ENCODE measurements at places on chromosomes 12 and 14.

GRCh38 chr14:66910311-66910840 is 278.9 kb upstream of the GARIN2 start:
- DNase-seq = no peak

- DNase-seq = no peak
These were observed 1.4 kb downstream of the JPH4 start for GRCh38 chr14:23577004-23577681.

DNA sequence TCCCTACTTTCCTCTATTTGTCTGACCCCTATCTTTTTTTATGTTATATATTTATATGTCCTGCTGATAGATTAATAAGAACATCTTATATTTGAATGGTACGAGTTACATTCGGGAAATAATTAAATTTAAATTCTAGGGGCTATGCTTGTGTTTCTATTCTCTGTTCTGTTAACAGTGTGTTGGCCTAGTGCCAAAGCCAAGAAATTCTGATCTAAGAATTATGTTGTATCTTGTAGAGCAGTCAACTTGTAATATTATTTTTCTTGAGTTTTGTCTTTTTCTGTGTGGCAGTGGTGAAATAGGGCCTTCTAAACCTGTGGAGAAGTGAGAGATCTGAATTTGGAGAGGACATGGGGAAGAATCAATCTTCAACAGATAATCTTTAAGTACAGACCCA is 9.0 kb upstream of the HSPA2 start:
- no peak for DNase-seq

DNA sequence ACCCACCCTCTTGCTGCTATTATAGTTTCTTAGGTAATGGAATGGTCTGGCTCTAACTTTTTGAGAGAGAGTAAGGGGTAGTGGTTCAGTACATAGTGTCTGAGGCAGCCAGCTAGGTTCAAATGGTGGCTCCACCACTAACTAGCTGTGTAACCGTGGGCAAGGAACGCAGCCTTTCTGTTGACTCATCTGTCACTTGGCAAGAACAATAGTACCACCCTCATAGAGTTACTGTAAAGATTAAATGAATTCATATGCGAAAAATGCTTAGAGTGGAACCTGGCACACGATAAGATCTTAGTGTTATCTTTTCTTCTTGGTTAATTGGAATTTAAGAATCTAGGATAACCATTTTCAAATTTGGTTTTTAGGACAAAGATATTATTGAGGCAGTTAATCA is 14.0 kb downstream of the CCDC62 start:
- DNase-seq = no peak

DNA sequence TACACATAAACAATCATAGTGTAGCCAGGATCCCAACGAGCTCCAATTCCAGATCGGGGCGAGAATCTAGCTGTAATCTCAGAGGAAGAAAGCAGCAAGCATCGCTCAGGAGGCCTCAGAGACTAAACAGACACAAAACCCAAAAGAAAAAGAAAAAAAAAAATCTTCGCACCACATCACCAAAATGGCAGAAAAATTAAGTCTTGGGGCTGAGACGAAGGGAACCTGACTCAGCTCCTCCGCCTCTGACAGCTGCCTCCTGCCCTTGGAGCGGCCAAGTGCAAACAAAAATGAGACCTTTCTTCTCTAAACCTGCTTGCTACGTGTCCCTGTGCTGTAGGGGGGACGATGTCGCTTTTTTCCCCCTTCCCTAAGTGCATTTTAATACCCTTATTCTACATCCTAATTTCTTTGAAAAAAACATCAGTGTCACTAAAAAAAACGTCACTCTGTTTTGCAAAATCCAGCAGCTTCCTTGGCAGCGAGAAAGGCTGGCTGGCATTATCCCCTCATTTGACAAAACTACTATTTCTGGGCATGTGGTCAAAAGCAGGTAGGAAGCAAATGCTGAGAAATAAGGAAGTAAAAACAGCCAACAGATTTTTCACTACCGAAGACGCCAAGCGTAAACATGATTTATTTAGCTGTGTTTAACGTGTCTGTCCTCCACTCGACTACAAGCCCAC is 30.5 kb downstream of the BCL11B start:
- DNase-seq = no peak

GRCh38 chr12:98162906-98163678 is 352.3 kb upstream of the TMPO start:
- DNase-seq = no peak

DNA sequence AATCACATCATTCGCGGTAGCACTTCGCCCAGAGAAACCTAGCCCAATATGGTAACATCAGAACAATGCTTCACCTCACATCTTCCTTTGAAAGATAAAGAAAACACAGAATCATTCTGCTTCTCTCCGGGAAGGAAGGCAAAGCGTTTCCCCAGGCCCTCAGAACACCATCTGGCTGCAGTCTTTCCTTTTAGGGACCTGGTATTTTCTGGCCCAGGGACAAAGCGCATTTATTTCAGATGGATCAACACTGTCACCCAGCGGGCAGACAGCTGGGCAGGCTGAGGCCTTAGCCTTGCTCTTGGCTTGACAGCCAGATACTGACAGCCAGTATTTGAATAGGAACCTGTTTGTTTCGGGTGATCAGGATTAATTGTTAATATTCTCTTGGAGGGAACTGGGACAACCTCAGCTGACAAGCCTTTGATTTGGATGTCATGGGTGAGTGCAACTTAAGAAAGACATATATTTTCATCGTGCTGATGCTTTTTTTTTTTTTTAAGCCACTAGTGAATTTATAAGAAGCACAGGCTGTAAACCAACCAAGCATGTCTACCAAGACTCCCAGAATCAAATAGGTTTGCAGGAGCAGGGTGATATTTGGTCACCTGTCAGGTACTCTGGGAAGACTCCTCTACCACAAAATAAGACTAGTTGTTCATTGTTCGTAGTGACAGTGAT is 118.9 kb downstream of the VEZT start:
- no peak for DNase-seq

DNA sequence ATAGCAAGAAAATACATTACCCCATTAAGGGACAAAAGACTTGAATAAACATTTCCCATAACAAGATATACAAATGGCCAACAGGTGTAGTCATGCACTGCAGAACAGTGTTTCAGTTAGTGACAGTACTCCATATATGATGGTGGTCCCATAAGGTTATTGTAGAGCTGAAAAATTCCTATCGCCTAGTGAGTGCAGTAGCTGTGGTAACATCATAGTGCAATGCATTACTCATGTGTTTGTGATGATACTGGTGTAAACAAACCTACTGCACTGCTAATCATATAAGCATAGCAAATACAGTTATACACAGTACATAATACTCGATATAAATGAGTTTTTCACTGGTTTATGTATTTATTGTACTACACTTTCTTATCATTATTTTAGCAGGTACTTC is 168.7 kb downstream of the C12orf75 start:
- no peak for DNase-seq

GRCh38 chr12:93122569-93123091 is 193.5 kb upstream of the EEA1 start:
- no peak for DNase-seq

DNA sequence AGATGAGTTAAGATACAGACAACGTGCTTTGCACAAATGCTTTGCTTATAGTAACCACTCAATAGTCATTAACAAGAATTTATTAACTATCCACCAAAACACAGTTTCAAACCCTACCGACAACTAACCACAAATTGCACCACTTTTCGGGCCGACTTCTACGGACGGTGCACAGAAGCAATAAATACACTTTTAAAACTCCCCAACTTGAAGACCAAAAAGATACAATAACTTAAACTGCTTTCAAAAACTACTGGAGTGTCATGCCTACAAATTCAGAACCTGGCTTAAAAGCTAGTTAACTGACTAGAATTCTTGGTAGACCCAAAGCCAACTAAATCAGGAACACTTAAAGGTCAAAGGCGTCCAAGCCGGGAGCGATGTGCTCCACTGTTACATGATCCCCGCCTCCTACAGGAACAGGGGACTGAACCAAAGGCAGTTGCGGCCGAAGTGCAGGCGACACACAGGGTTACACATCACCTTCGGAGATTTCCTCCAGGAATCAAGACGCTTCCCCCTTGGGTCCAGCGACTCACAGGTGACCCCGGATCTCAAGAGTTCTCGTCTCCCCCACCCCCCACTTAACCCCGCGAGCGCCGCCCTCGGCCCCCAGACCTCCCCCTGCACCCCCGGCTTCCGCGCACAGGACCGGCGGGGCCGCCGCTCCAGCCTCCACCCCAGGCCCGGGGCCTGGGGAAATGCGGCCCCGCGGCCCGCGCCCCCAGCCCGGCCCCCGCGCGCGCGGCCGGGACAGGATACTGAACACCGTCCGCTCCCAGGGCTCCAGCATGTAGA is 507 bp downstream of the SPTSSA start:
- DNase-seq = no peak

DNA sequence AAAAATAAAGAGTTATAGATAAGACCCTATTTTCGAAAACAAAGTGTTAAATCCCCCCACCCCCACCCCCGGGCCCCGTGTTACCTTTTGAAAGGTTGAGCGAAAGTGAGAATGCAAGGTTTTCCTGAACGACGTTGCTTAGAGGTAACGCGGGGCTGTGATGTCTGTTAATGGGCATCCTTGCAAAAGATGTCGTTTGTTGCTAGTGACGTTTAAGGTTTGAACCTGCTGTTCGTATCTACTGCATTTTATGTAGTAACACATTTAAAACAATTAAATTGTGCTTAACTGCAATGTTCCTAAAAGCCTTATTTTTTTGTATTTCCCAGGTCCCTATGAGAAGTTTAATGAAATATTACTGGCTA is 1.2 kb downstream of the CPSF6 start:
- DNase-seq = no peak

DNA sequence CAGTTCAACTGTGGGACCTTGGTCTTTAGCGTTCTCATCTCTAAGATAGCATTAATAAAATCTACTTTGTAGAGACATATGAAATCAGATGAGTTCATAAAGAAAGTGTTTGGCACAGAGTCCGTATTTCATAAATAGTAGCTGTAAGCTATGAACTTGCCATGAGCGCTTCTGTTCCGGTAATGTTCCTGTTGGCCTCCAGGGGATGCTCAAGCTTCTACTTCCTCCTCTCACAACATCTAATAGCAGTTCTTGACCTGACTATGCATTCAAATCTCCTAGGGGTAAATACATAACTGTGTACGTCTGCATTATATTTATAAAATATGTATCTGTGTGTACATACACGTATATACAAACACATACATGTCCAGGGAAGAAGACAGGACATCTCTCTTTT is 288.2 kb upstream of the TMPO start:
- no peak for DNase-seq

- no peak for DNase-seq
These were observed 91.8 kb downstream of the RGS6 start for GRCh38 chr14:72024043-72024407.

DNA sequence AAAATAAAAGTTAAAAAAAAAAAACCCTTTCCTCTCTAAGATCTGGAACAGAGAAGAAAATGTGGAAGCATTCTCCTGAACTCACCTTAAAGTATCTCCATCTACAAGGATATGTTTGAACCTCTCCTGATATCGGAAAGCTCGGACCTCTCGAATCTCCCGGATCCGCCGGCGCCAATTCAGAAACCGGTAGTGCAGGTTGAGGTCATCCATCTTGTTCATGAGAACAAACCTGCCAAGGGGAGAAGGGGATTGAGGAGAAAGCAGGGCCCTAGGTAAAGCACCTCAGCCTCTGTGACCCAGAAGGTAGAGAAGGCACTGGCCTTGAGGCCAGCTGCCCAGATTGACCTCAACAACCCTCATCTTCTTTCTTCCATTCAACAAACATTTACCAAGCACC is 2.2 kb downstream of the SPRYD3 start:
- DNase-seq = no peak

- no peak for DNase-seq
These were observed 8.7 kb downstream of the SAV1 start for GRCh38 chr14:50659327-50659974.

DNA sequence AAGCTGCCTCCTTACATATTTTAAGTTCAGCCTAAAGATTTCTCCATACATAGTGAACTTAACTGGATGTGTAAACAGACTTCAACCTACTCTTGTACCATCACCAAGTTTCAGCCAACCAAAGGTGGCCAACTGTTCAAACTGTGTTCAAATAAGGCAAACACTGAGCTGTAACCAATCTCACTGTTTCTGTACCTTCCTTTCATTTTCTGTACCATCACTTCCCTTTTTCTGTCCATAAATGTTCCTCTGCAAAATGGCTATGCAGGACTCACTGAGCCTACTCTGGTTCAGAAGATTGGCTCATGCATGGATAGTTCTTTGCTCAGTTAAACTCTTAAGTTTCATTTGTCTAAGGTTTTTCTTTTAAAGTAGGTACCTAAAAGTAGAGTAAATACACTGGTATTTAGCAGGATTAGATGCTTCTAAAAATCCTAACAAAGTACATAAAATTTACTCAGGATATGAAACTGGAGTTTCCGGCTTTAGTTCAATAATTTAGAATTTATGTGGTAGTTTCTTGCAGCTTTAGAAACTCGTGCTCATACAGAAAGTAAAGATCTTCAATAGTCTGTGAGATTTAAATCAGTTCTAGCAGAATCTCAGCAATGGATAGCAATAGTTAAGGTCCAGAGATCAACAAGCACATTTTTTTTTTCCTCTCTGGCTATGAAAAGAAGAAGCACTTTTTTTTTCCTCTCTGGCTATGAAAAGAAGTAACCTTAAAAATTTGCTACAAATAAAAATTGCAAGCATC is 282.0 kb upstream of the PPFIA2 start:
- DNase-seq = no peak

- DNase-seq = no peak
These were observed 84.1 kb downstream of the ITPR2 start for GRCh38 chr12:26748741-26749431.

GRCh38 chr12:49907352-49907751 is 3.7 kb upstream of the FAIM2 start:
- no peak for DNase-seq

DNA sequence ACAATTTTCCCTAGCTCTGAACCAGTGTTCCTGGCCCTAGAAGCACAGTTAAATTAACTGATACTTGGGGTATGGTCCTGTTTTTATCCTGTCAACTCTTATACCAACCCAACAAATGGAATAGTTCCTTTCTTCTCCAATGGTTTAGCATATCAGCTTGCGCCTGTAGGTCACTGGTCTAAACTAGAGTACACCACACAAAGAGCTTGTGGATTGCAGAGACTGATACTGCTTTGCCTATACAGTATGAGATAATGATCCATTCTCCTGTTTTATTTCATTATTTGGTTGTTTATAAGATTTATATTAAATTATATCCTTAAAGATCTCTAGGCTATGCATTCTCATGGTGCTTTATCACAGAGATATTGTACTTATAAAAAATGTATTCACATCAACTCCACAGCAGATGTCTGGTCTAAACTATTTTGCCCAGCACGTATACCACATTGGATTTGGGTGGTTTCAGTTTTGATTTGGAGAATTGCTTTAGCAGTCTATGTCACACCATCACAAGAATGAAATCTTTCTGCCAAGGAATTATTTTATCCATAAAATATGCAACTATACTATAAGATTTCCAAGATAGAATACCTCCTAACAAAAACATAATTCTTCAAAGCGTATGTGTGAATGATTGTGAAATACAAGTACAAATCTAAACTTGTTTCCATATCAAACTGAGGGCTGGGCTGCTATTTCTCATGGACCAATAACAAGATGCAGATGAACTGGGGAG is 142.1 kb downstream of the SLC16A7 start:
- DNase-seq = no peak
